ENCODE measurements at places on chromosomes 3 and 15.
A peak's percentile ranks its signal among the peaks of the same experiment; 100 is the strongest.

- DNase-seq: peak; percentile 15
Observed at GRCh38 chr3:128598884-128599664, 51.5 kb downstream of the RPN1 start.

- no peak for DNase-seq
Observed at GRCh38 chr3:133124511-133124910, 86.3 kb downstream of the TMEM108 start.

DNA sequence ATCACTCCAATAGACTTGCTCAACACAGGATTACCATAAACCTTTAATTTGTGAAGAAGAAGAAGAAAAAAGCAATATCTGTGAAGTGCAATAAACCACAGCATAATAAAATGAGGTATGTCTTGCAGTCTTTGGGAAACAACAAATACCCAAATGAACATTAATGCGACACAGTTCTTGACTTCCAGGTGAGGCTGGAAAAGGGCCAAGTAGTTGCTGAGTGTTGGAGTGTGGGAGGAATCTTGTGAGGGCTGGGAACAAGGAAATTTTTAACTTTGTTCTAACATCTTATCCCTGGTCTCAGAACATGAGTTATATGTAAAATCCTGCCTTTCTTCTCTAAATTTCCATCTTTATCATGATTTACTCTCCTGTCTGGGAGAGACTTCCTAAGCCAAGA is 206.5 kb downstream of the DTWD1 start:
- no peak for DNase-seq

GRCh38 chr3:37764586-37764985 is 97.1 kb upstream of the CTDSPL start:
- no peak for DNase-seq

DNA sequence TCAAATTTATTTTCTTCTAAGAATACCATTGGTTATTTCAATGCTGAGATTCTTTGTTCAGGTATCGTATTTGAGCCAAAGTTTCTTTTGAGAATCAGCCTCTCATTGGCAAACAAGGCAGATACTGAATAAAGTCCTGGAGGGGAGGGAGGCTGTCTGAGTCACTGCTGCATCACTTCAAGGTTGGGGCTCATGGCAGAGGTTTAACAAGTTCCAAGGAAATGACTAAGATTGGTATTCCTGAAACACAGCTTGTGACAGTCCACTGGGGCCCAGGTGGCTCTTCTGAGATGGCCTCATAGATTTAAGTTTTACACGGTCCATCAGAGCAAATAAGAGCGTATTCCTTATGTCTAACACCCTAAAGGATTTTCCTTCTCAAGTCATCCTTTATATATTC is 213.8 kb upstream of the STAC start:
- DNase-seq: no peak

Data from inflammatory macrophage treated with lipopolysaccharide for 4 hours (primary cell).